ENCODE measurements at places on chromosomes 12 and 14.

DNA sequence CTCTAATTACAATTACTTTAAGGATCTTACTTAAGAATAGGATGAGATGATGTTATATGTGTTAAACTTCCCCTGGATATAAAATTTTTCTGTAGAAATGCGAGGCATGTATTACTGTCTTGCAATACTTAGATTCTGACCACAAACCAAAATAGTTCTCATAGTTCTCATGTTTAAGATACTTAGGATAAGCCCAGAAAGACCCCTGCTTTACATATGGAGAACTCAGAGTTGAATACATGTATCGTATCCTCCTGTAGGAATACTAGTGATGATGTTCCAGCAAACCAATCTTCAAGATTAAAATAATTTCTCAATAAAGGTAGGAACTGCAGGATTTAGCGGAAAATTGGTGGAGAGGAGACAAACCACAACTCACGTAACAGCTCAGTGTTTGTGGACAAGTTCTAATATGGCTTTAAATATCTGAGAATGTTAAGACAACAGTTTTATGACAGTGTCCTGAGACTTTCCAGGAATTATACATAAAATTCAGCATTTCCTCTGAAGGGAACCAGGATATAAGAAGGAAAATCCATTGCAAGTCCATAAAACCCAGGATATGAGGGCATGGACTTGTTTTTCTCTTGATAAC is 114.7 kb upstream of the CRY1 start:
- DNase-seq = no peak

GRCh38 chr12:85076688-85077430 is 40.7 kb downstream of the LRRIQ1 start:
- no peak for DNase-seq

DNA sequence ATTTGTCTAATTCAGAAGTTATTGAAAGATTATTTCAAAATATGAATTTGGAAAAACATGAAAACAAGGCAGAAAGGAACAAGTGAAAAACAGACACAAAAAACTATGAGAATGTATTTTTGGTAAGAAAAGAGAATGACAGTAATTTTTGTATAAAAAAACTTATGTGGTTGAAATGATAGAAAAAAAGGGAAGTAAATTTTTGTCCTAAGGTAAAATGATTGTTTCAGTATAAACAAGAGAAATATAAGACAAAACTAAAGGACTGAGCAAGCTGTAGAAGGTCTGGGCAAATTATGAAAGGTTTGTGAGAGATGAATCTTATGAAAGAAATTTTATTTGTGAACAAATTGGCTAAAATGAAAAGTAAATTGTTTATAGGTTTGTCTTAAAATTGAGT is 44.6 kb downstream of the CEP83 start:
- no peak for DNase-seq

- DNase-seq = no peak
These were observed 21.7 kb downstream of the ABCD4 start for GRCh38 chr14:74281069-74281468.

GRCh38 chr14:105486974-105487448 is 325 bp downstream of the CRIP1 start:
- no peak for DNase-seq

DNA sequence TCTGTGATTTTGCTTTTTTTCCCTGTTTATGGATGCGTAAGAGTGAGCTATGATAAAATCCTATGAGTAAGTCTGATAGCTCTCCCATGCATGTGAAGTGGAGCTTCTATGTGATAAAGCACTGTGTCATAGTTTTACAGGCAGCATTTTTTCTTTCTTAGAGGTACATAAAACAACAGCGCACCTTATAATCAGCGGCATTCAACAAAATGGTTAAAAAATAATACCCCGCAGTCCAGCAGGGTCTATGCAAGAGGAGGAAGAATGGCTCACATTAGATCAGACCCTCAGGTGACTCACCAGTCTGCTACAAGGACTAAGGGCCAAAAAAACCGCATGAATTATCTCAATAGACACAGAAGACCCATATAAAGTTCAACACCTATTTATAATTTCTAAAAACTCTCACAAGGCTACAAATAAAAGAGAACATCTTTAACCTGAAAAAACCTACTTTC is 33.0 kb upstream of the TMEM179 start:
- no peak for DNase-seq

DNA sequence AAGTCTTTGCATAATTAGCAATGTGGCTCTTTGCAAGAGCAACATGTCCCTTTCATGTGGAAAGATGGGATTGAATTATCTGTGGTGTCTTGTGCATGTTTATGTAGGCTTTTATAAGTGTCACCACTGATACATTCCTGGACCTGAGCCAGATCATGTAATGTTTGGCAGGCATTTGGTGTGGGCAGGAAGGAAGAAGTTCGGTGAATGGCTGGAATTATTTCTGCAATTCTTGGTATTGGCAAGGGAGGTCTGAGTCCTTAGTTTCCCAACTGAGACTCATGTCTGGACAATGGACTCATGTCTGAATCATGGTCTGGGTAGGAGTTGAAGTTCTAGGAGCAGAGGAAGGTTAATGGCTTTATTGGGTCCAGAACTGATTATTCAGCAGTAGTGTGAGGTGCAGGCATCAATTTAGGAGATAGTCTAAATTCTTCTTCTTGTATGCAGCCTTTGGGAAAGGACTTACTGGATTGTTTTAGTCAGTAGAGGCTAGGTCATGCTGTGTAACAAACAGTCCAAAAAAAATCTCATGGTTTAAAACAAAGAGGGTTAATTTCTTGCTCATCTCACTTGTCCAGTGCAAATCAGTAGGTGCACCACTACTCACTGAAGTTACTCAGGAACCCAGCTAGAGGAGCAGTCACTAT is 186.5 kb upstream of the LHX5 start:
- DNase-seq = no peak

- no peak for DNase-seq
These were observed 78.9 kb downstream of the PLEKHA5 start for GRCh38 chr12:19208456-19208855.

DNA sequence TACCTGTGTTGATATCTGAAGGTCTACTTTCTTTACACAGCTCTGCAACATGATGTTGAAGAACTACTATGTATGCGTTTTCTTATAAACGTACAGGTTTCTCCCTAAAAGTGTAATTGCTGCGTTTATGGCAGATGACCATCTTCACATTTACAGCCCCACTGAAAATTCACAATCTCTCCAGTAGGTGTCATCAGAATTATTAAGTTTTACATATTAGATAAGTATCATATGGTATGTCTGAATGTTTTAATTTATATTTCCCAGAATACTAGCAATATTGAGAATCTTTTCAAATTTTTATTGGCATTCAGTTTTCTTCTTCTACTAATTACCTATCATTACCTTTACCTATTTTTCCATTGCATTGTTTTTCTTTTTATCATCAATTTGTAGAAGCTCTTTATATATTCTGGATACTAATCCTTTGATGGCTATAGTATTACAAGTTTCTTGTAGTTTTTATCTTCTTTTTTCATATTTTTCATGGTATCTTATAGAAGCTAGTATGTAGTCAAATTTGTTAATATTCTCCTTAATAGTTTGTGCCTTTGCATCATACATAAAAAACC is 123.5 kb downstream of the CAPZA3 start:
- no peak for DNase-seq

- no peak for DNase-seq
These were observed 1.1 kb downstream of the ADSS1 start for GRCh38 chr14:104724981-104725771.

GRCh38 chr14:103801459-103801858 is 45.9 kb downstream of the PPP1R13B start:
- no peak for DNase-seq

DNA sequence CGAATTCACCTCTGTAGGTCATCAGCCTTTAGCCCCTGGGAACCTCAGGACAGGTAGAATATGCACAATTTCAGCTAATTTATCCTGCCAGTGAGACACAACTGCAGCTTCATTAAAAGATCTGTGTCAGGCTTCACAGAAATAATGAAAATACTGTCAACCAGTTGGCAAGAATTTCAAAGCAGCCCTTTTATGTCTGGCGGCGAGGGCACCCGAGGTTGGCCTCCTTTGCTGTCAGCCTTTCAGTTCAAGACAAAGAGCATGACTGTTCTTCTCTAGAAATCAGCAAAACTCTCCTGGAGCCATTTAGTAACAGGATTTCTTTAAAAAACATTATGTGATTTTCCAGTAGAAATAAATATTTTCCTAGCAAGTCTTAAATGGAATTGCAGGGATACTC is 75.9 kb downstream of the BBS10 start:
- no peak for DNase-seq

- DNase-seq = peak; percentile 42
These were observed 77.9 kb upstream of the BCL11B start for GRCh38 chr14:99349721-99350495.

DNA sequence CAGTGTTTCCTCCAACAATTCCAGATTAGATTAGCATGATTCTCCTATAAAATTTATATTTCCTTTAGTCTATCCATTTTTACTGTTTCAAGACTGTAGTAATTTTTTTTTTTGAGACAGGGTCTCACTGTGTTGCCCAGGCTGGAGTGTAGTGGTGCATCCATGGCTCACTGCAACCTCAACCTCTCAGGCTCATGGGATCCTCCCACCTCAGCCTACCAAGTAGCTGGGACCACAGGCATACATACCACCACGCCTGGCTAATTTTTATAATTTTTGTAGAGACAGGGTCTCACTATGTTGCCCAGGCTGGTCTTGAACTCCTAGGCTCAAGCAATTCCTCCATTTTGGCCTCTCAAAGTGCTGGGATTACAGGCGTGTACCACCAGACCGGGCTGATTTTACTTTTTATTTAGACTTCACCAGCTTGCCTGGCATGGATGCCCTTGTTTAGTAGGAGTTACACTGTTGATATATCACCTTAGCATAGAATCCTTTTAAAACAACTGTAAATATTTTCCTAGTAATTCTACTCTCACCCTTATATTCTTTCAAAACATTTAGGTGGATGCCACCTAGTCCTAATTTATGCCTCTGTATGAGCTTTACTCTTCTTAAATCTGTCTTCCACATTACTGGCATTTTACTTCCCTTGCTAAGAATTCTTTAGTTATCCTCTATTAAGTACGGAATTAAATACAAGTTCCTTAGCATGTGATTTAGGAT is 55.8 kb upstream of the LIMA1 start:
- DNase-seq = no peak

DNA sequence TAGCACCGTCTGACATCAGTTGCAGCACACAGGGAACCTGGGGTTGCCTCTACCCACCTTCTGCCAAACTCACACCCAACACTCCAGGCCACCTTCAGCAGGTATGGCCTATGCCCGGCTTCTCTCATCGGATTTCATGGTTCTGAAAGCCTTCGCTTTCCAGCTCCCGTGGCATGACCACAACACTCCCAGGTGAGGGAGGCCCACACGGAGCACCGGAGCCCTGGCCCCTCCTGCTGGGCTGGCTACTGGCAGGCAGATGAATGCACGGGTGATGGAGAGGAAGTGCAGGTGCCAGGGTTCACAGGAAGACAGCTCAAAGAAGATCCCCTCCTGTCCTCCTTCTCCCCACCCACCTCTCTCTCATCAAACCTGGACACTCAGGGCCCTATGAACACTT is 37.2 kb downstream of the CACNA2D4 start:
- no peak for DNase-seq

- no peak for DNase-seq
These were observed 190.7 kb upstream of the PPFIA2 start for GRCh38 chr12:81949841-81950308.

DNA sequence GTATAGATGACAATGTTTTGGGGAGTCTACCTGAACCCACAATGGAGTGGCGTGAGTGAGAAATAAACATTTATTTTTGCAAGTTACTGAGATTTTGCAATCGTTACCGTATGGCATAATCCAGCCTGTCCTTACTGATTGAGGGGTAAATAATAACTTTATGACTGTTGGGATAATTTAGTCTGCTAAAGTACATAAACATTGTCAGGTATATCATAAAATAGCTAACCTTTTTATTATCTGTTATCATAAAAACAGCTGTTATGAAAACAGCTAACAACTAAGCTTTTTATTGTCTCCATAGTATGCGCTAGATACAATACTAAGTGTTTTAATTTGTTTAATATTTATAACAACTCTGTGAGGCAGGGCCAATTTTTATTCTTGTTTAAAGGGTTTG is 10.3 kb downstream of the ACSS3 start:
- no peak for DNase-seq

GRCh38 chr14:90756755-90757345 is 59.4 kb downstream of the TTC7B start:
- no peak for DNase-seq

GRCh38 chr12:122852336-122853275 is 17.3 kb downstream of the HIP1R start:
- no peak for DNase-seq

DNA sequence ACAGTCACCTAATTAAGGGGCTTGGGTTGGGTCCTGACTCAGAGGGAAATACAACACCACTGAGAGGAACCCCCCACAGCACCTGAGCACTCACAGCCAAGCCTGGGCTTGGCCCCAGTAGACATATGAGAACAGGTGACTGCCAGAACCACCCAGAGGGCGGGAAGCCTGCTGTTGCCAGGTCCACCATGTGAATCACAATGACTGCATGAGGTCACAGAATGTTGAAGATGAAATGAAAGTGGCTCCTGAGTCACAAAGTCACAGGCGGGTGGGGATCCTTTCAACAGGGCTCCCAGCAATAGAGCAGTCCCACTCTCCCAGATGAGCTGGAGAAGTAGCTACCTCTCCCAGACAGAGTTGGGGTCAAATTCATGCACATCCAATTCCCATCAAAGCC is at the start of gene LRRC74A:
TSS of gene LRRC74A (plus strand) at position 287 of the 400 bp plus-strand sequence. CDS start 290 bp downstream, outside the sequence.
- DNase-seq = no peak

DNA sequence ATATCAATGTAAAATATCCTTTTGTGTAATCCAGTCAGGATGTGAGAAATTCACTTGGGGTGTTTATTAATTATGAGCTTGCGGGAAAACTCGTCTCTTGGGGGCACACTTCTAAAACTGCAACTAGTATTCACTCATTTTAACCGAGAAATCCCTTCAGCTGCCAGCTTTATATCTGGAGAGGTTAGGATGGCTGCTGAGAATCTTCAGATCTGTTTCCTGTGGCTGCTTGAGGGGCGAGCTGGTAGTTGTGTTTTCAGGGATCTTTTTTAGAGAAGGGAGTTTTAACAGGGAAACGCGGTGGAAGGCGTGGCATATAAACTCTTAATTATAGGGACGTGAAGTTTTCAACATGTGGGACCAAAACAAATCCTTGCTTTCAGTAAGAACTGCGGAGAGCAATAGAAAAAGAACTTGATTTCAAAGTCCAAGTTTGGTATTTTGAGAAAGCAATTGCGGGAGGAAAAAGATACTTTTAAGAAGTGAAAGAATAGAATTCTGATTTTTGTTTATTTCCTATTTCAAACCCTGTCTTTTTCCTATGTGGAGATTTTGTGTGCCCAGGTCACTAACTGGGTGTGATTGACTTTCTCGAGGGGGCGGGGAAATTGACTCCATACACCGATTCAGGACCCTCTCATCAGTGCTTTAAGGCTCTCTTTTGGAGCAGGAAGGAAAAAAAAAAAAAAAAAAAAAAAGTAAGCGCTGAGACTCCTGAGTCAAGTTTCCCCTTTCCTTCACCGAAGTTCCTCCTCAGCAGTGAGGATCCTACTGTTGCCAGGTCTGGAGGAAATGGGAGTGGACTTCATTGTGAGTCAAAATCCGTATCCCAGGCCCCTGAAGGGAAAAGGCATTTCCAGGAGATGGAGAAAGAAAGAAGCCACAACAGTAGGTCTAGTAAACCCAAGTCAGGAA is 1.1 kb downstream of the PPFIBP1 start:
- DNase-seq = no peak
